ENCODE measurements at places on chromosomes 16 and 17.

DNA sequence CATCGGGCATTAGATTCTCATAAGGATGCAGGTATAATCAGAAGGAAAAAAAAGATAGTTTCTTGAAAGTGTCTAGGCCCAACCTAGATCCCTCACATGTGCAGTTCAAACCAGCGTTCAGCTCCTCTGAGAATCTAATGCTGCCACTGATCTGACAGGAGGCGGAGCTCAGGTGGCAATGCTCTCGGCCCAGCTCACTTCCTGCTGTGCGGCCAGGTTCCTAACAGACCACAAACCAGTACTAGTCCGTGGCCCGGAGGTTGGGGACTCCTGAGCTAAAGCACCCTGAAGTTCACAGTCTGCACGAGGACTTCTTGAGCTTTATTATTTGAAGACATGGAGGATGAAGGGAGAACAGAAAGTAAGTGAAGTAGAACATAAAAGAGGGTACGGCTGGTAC is 16.8 kb downstream of the SMCR8 start:
- peak; percentile 19 for DNase-seq

- DNase-seq: peak; percentile 20
Measured at GRCh38 chr16:71846431-71846830, 655 bp downstream of the ATXN1L start.

DNA sequence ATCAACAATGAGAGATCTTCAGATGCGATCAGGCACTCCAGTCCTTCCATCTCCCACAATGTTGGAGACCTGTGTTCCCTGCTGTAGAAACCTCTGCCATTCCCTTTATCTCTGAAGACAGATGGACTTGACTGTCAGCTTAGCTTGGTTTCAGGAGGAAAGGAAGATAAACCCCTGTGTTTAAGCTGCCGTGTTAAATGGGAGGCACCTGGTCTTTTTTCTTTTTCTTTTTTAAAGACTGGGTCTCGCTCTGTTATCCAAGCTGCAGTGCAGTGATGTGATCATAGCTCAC is 63.1 kb downstream of the USP22 start:
- DNase-seq: no peak

DNA sequence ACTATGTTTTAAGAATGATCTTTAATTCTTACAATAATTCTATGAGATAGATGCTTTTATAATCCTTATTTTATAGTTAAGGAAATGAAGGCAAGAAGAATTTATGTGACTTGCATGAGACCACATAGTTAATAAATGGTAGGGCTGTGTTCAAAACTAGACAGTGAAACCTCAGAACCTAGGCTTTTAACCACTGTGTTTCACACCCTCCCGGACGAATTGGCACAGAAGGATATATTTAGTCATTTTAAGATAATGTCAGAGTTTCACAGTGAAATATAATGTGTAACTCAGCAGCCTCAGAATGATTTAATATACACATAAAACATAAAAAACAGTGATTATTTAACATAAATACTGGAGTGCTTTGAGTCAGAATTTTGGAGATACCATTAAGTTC is 57.0 kb downstream of the NSRP1 start:
- DNase-seq: no peak

DNA sequence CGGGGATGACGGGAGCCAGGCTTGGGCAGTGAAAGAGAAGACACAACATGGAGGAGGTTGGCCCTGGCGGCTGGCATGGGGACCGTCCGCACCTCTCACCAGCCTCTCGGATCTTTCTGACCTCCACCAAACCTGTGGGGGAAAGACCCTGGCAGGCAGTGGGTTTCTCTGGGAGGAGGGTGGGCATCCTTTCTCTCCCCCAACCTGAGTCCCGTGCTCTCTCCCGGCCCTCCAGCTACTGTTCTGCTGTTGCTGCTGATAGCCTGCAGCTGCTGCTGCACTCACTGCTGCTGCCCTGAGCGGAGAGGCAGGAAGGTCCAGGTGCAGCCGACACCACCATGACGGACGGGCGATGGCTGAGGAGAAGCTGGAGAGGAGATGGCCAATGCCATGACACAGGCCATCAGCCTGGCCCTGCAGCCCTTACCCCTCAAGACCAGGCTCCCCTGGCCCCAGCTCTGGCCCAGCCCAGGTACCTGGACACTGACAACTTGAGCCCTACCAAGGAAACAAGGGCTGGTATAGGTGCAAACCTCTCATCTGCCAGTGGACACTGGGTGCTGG is 7.4 kb downstream of the SMIM5 start:
- no peak for DNase-seq

- DNase-seq: no peak
Measured at GRCh38 chr17:79085921-79086551, 11.4 kb downstream of the ENGASE start.

DNA sequence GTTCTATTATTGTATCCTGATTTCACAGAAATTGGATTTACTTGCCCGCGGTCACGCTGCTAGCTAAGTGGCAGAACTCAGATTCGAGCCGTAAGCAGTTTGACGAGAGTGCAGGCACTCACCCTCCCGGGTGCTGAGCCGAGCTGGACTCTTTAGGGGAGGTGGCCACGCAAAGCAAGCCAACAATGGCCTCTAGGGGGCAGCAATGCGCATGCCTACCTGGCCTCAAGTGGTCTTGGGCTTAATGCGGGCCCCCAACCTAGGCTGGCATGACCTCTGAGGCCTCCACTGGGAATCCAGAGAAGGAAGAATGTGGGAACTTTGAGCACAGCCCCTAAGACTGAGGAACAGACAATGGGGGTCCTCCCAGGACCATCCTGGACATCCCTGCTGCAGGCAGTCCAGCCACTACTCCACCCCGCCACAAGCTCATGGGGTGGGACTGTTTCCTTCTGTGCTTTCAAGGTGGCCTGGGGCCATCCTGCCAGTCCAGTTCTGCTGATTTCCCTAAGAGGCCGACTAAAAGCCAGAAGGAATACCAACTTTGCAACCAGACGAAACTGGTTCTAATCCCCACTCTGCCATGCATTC is 276.5 kb downstream of the XYLT1 start:
- DNase-seq: peak; percentile 65

DNA sequence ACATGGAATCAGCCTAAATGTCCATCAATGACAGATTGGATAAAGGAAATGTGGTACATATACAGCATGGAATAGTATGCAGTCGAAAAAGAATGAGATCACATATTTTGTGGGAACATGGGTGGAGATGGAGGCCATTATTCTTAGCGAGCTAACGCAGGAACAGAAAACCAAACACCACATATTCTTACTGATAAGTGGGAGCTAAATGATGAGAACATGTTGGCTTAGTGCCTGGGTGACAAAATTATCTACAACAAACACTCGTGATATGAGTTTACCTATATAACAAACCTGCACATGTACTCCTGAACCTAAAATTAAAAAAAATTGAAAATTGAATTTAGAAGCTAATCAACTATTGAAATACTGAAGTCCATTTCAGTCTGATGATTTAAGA is 6.1 kb downstream of the ANKS4B start:
- no peak for DNase-seq

DNA sequence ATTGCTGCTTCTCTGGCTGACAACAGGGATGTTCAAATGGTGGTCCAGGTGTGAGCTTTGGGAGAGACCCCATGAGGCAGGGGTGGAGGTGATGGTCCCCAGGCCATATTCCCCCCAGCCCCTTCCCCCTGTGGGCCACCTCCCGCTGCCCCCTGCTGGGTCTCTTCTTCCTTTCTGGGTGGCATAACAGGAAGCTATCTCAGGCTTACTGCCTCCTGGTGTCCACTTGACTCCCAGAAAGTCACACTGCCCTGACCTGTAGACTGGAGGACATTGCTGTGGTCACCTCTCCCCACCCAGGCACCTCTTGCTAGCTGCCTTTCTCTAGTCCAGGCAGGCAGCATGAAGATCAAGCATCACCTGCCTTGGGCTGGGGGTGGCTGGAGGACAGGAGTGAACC is 46.4 kb upstream of the PLCG2 start:
- no peak for DNase-seq

DNA sequence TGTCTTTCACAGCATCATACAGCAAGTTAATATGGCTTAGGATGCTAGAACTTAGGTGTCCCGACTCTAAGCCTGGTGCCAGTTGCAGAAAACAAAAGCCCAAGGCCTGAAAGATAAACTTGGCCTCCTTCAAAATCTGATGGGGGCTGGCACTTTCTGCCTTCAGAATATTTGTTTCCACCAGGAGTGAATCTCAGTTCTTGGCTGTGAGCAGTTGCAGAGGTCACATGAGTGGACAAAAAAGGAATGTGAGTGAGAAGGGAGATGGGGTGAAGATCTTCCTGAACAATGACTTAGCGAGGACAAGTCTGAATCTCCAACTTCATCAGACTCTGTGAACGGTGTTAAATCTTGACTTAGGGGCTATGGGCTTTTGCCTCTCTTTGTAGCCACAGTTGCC is 46.6 kb downstream of the HOXB1 start:
- no peak for DNase-seq

DNA sequence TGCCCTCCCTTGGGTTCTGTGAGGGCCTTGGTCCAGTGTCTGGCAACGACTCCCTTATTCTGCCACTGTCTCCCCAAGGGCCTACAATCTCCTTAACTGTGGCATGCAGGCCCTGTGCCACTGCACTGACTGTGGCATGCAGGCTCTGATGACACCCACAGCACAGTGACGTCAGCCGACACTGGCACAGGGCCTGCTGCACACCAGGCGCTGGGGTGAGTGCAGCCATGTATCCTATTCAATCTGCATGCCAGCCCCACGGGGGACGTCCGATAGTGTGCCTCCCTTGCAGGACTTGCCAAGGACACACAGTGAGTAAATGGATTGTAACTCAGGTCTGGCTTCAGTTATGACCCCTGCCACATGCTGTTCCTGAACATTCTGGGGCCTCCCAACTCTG is 39.8 kb upstream of the RASD1 start:
- DNase-seq: peak; percentile 65

- no peak for DNase-seq
Measured at GRCh38 chr16:19112099-19112407, 1.7 kb upstream of the ITPRIPL2 start.

- no peak for DNase-seq
Measured at GRCh38 chr17:44915862-44916780, 821 bp upstream of the GFAP start.

DNA sequence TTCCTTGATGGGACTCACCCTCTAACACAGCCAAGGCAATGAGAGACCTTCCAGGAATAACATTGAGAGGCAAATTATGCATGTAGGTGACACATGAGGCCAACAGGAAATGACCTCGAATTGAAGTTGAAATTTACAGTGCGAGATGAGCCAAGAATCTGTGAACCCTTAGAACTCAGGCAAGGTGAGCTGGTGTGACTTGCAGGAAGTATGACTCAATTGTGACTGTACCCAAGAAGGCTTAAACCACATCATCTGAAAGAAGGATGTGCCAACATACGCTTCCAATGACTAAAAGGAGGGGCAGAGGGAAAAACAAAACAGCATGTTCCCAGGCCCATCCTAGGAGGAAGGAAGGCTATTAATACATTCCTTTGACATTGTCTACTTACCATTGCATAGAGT is 44.8 kb downstream of the PITPNC1 start:
- peak; percentile 43 for DNase-seq

- DNase-seq: no peak
Measured at GRCh38 chr16:5633845-5634440, 536.3 kb upstream of the EEF2KMT start.

DNA sequence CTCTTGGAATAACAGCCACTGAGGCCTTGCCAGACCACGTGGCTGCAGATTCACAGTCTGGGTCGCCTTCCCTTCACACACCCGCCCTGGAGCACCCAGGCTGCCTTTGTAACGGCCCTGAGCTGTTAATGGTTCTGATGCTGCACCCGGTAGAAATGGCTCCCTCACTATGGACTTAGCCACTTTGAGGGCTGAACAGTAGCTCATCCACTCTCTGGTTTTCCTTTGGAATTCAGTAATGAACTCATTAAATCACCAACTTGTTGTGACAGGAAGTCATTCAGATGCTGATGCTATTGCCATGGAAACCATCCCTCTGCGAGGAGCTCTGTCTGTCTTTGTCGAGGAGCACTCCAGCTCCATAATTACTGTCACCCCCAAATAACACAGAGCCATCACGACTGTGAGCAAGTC is 59.2 kb downstream of the CDK5R1 start:
- no peak for DNase-seq

- no peak for DNase-seq
Measured at GRCh38 chr16:66091471-66091891, 275.0 kb upstream of the CDH5 start.

DNA sequence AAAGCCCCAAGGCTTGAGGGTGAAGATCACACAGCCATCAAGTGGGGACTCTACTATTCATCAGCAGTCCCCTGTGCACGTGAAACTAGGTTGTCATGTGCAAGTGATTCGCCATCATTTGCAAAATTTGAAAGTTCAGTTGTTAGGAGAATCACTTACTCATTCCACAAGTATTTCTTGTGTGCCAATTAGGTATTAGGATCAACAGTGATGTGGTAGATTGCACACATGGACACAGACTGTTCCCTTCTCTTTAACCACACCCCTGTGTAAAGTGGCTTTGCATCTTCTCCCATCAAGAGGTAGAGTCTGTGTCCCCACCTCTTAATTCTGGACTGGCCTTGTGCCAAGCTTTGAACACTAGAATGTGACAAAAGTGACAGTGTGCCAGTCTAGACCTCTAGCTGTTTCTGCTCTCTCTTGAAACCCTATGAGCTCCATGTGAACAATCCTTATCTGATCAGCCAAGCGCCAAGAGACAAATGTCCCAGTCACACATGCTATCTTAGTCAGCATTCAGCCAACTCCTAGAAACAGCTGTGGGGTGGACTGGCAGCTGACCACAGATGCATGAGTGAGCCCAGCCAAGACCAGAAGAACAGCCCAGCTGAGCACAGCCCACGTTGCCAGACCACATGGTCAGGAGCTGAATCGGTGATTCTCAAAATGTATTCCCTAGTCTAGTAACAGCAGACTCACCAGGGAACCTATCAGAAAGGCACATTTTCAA is 31.5 kb upstream of the SHISA9 start:
- DNase-seq: no peak

GRCh38 chr16:78764478-78764877 is 665.0 kb downstream of the WWOX start:
- DNase-seq: no peak

DNA sequence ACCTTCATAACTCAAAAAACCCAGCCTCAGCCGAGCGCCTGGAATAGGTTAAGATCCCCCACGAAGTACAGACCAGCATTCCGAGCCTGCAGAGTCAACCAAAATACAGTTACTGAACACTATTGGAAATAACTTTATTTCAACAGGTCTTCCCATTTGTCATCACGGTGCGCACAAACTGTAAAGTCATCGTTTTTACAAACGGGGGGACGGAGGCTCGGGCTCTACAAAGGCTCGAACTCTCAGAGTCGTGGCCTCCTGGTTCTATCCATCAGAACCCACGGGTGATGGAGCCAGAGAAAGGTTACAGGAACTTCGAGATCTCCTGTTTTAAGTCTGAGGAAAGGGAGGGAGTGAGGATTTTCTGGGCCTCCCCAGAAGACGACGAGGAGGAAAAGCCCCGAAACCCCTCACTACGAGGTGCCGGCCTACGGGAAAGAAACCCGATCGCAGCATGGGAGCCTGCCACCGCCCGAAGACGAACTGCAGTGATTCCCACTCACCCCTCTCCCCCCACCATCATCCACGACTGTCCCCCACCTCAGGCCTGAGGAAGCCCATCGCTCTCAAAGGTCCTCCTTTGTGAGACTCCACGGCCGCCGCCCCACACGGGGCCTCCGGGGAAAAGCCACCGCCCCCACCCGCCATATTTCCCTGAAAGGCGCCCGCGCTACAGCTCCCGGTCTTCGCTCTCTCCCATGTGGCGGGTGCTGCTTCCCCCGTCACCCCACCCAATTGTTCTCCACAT is 917 bp downstream of the YWHAE start:
- peak; percentile 16 for DNase-seq

GRCh38 chr16:84410361-84411138 is 42.2 kb downstream of the ATP2C2 start:
- no peak for DNase-seq
